Fibroblast of the aortic adventitia (primary cell): ENCODE measurements at places on chromosomes 5 and 9.

DNA sequence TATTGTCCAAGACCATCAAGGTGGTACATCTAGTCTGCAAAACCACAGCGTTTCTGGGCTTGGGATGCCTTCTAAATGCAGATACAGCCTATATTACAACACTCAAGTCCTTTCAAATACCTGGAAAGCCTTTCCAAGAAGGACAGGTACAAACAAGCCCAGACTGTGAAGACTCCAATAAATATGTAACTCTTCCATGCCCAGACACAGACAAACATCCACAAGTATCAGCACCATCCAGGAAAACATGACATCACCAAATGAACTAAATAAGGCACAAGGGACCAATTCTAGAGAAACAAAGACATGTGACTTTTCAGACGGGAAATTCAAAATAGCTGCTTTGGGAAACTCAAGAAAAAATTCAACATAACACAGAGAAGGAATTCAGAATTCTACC is 152.7 kb upstream of the POC5 start:
- no peak for DNase-seq

DNA sequence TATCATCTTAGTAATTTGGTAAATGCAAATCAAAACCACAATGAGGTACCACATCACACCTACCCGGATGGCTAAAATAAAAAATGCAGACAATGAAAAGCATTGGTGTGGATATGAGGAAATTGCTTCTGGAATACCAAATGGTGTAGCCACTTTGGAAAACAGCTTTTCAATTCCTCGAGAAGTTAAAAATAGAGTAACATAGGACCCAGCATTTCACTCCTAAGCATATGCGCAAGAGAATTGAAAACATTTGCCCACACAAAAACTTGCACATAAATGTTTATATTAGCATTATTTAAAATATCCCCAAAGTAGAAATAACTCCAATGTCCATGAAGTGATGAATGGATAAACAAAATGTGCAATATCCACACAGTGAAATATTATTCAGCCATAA is 608.7 kb downstream of the ISL1 start:
- no peak for DNase-seq

DNA sequence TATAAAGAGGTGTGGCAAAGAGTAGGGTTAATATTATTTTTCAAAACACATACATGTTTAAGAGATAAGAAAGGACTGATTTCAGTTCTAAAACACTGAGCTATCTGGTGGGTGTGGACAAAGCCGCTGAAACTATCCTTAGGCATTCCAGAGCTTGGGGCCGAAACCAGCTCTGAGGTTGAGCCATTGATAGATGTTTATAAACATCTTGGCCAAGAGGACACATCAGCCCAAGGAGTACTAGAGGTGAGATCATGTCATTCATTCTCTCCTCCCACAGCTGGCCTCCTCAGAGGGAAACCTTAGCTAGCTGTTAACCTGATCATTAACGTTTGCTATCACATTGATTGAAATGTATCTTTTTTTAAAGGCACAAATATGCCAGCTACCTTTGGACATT is 89.9 kb downstream of the NLN start:
- peak; percentile 41 for DNase-seq

DNA sequence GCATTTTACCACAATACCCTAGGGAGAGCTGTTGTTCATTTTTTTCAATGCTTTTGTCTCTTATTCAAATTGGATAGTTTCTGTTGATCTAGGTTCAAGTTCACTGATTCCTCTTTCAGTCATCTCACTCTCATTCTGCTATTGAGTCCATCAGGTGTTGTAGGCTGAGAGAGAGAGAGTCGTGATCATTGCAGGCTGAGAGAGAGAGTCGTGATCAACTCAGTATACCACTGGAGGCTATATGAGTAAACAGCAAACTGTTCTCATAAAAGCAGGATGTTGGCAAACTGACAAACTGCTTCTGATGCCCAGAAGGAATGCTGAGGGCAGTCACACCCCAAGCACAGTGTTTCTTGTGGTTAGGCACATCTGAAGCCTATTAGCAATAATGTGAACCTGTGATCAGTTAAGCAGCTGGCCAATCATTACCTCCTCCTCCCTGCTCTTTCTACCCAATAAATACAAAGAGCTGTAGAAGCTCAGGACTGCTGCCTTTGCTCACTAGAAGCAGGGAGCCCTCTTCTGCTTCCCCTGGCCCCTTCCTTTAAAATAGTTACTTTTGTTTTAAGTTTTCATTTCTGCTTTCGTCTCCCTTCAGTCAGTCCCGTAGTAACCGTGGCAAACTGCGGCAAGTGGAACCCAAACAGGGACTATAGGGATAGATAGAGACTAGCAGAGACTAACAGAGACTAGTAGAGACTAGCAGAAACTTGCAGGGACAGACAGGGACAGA is 476.1 kb upstream of the ACO1 start:
- DNase-seq = no peak

- peak; percentile 7 for DNase-seq
Measured at GRCh38 chr5:104186100-104186499, 623.5 kb upstream of the NUDT12 start.

DNA sequence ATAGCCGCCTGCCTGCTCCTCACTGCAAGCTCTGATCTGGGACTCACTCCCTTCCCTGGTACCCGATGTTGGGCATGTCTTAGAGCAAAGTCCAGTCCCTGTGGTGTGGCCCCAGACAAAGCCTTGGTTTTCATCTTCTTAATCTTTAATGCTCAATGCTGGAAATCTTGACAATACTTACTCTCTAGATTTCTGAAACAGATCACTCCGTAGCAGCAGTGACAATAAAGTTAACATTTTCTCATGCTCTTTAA is 260.2 kb upstream of the IRX2 start:
- no peak for DNase-seq

- no peak for DNase-seq
Measured at GRCh38 chr9:134566936-134567335, 74.7 kb upstream of the COL5A1 start.

GRCh38 chr5:32520972-32521371 is 64.4 kb upstream of the SUB1 start:
- DNase-seq = no peak

DNA sequence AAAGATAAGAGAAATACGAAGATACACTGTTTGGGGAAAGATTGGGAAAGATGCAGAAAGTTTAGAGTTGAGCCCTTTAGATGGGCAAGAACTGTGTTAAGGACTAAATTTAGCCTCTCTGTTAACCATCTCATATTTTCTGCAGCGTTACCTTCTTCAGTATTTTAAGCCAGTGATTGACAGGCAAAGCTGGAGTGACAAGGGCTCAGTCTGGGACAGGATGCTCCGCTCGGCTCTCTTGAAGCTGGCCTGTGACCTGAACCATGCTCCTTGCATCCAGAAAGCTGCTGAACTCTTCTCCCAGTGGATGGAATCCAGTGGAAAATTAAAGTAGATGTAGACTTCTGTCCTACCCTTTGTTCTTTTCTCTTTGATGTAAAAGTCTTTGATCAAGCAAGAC is 26.4 kb upstream of the LNPEP start:
- no peak for DNase-seq

GRCh38 chr9:10910779-10911178 is 298.0 kb upstream of the PTPRD start:
- DNase-seq = no peak

GRCh38 chr5:104494083-104494482 is 931.5 kb upstream of the NUDT12 start:
- no peak for DNase-seq

DNA sequence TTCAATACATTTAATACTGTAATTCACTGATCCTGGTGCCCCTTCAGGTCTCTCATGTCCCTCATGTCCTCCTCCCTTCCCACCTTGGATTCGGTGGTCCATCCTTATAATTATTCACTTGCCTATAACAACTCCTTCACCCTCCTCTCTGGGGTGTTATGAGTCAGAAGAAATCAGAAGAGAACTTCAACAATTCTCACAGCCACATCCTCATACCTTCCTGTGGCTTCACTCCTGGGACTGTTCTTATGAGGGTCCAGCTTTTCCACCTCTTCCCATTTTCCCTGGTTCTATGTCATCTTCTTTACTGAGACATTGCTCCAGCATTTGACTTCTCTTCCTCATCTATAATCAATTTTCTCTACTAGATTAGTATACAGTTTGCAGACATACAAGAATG is 406.1 kb downstream of the NR2F1-AS1 start:
- DNase-seq = no peak

GRCh38 chr9:95105519-95106287 is 211.8 kb downstream of the FANCC start:
- no peak for DNase-seq

- DNase-seq = peak; percentile 29
Measured at GRCh38 chr5:108529381-108529780, 147.5 kb upstream of the FBXL17 start.

- DNase-seq = no peak
Measured at GRCh38 chr9:81072758-81073157, 616.6 kb downstream of the TLE1 start.

DNA sequence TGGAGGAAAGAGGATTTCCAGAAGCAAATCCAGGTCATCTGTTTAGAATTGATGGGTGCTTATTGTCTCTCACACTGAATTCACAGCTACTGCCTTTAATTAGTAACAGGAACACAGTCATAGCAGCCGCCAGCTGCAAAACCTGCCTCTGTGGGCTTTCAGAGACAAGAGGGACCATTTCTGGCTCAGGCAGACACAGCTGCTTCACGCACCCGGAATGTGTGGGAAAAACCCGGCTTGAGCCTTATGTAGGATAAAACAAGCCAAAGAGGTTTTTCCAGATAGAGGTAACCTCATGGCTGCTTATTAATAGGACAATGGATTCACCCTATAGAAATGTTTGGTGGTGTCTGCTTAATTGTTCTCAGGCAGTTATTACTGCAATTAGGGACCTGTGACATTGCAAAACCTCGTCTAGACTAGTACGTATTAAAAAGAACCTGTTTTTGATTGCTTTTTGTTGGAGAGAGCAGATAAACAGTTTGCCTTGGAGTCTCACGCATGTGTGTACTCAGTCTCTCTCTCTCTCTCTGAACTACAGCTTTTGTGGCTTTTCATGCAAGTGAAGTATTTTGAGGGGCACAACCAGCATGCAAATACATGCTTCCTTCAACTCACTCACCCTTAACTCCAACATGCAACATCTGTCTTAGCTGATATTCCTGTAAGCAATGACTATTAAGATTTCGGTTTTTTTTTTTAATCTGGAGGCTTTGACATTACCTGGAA is 302.7 kb downstream of the PLK2 start:
- peak; percentile 13 for DNase-seq

- no peak for DNase-seq
Measured at GRCh38 chr5:161513942-161514341, 32.6 kb downstream of the GABRB2 start.

DNA sequence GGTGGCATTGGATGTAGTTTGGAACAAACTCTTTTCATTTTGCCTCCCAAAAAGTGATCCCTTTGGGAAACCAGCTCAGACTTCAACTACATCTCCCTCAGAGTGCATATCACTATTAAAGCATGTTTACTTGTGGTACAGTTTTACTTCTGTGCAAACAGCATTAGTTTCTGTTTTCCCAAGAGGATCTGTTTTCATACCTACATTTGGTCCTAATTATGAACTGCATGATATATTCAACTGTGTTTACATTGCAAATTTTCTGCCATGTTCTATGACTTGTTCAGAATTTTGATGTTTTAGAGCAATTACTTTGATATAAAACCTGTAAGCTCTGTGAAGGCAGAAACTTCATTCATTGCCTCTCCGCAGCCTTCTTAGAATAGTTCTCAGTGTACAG is 681.5 kb upstream of the ACO1 start:
- no peak for DNase-seq

DNA sequence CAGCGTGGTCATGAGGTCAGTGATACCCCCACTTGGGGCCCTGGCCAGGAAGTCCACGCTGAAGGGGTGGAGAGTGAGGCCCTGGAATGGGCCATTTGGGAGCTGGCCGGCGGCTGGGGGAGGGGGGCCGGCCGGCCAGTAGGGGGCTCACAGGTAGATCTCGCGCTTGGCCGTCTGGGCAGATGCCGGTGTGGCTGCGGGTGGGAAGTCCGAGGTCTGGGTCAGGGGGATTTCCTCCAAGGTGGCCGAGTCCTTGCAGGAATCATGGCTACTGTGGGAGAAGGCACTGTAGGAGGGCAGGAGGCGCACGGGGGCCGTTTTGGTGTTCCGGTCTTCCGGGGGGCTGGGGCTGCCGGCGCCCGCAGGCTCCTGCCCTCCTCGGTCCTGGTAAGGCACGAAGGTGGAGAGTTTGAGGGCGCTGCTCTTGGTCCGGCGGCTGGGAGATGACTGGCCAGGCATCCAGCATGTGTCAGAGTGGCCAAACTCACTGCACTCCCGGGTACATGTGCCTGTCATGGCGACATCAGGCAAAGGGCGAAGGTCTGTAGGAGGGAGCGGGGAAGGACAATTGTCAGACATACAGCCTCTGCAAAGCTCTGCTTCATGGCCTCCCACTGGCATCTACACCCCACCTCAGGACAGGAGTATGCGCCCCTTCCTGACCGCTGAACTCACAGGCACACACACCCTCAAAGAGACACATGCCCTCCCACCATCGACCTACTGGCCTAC is 24.1 kb downstream of the PCDH1 start:
- DNase-seq = no peak

- peak; percentile 56 for DNase-seq
Measured at GRCh38 chr9:36154331-36154952, 14.7 kb upstream of the CCIN start.

GRCh38 chr9:21528123-21528808 is 46.2 kb upstream of the IFNE start:
- no peak for DNase-seq

DNA sequence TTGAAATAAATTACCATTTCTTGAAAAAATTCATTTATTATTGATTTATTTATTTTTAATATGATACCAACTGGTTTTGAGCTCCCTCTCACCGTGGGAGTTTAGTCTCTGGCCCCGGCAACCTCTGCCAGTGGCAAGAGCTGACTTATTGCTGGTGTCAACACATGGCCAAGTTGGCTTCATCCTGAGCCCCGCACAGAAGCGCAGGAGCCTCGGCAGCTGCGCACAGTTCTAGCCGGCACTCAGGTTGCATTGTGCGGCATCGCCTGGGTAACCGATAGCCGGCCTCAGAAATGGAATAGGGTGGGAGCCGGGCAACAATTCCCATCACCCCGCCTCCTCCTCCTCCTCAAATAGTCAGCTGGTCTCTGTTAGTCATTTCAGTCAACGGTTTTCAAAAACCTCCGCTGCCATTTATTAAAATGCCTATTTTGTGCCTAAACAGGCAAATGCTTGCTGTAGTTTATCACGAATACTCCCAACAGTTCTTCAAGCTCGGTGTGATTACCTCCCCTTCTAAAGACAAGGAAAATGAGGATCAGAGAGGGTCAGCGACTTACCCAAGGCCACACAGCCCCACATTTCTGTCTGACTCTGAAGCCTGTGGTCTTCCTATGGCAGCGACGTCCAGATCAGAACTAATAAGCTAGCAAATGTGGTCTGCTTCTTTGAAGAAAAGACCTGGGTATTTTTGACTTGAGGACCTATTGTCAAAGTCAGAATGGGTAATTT is 15.7 kb upstream of the MSX2 start:
- no peak for DNase-seq

GRCh38 chr5:132056610-132057497 is 3.6 kb upstream of the IL3 start:
- no peak for DNase-seq
